ENCODE measurements at places on chromosomes 7 and 10.

GRCh38 chr10:129912166-129912917, 51.7 kb downstream of the EBF3 start:
- DNase-seq: no peak

DNA sequence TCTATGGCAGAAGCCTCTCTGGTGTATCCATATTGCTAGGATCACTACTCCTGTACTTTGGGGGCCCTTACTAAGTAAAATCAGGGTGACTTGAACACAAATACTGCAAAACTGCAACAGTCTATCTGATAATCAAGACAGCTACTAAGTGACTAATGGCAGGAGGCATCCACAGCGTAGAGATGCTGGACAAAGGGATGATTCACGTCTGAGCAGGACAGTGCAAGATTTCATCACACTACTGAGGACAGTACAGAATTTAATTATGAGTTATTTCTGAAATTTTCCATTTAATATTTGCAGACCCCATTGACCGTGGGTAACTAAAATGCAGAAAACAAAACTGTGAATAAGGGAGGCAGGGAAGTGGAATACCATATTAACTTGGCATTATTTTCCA, 10.4 kb downstream of the CUL2 start:
- no peak for DNase-seq

DNA sequence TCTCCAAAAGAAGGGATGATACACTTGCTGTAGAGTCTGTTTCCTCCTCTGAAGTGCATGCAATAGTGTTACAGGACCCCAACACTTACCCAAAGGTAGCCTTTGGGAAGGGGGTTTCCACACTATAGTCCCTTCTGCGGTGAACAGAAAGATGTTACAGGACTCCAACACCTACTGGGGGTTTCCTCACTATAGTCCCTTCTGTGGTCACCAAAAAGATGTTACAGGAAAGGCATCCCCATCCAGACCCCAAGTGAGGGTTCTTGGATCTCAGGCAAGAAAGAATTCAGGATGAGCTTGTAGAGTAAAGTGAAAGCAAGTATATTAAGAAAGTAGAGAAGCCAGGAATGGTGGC, 69.2 kb upstream of the PIK3CG start:
- no peak for DNase-seq

GRCh38 chr10:126407831-126408230, 19.6 kb upstream of the ADAM12 start:
- DNase-seq: no peak

DNA sequence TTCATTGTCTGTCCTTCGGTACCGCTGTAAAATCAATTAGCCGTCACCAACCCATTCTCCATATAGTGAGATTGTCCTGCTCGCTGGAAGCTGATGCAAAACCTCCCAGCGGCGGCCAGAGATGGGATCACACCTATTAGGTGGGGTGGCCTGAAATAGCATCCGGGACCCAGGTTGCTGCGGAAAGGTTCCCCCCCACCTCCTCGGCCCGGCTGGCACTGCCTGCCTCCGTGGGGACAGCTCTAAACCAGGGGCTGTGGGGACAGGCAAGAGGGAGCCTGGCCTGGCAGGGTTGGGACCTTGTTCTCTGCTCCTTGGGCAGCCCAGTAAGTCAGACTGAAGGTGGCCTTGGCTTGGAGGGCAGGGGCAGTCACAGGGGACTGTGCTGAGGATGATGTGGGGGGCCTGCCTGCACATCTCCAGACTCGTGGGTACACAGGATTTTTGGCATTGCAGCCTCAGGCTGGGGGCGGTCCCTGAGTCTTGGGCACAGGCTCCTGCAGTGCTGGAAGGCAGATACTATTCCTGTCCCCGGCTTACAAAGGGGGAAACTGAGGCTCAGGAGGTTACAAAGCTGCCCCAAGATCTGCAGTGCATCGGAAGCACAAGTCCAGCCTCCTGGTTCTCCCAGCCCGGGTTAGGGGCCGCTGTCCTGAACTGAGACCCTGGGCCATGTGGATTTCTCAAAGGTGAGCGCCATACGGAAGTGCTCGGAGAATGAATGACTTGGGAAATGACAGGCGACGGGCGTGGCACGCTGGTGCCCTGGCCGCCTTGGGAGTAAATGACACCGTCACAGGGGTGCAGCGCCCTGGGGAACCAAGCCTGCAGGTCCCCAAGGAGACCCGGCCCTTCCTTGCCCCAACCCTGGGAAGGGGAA, 65.6 kb downstream of the UNCX start:
- DNase-seq: no peak

DNA sequence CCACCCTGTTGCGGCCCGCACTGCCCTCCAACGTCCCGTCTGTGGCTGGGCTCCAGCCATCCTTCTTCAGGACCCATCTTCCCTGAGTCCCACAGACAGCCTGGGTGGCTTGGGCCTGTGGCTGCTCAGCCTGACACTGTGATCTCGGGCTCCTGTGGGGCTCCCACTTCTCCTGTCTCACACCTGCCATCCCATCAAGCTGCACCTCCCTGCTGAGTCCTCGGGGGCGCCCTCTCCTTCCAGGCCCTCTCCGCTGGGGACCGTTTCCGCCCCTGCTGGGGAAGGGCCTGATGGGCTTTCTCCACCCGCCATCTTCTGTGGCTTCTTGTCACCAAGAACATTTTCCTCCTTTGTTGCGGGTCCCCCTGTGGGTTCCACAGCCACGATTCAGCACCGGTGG, 173.8 kb upstream of the PPP2R2D start:
- no peak for DNase-seq

DNA sequence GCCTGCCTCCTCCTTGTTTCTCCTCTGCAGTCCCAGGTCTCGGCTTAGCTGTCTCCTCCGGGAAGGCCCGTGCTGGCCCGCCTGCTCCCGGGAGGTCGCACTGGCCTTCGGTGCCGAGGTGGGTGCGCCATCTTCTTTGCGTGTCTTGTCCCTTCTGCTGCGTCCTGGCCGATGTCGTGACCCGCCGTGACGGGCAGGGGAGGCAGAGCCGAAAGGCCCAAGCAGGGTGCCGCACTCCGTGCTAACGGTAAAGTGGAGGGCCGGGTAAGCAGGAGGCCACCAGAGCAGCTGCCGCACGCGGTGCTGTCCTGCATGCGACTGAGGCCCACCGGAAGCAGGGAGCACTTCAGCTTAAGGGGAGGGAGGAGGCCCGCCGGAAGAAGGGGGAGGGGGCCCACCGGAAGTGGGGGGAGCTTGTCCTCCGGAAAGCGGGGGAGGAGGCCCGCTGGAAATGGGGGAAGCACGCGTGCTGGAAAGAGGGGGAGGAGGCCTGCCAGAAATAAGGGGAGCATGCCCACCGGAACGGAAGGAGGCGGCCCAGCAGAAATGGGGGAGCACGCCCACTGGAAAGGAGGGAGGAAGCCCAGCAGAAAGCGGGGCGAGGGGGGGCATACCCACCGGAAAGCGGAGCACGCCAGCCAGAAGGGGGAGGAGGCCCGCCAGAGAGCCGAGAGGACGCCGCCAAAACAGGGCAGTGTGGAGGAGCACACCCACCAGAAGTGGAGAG, 71.4 kb downstream of the PROSER2 start:
- no peak for DNase-seq

DNA sequence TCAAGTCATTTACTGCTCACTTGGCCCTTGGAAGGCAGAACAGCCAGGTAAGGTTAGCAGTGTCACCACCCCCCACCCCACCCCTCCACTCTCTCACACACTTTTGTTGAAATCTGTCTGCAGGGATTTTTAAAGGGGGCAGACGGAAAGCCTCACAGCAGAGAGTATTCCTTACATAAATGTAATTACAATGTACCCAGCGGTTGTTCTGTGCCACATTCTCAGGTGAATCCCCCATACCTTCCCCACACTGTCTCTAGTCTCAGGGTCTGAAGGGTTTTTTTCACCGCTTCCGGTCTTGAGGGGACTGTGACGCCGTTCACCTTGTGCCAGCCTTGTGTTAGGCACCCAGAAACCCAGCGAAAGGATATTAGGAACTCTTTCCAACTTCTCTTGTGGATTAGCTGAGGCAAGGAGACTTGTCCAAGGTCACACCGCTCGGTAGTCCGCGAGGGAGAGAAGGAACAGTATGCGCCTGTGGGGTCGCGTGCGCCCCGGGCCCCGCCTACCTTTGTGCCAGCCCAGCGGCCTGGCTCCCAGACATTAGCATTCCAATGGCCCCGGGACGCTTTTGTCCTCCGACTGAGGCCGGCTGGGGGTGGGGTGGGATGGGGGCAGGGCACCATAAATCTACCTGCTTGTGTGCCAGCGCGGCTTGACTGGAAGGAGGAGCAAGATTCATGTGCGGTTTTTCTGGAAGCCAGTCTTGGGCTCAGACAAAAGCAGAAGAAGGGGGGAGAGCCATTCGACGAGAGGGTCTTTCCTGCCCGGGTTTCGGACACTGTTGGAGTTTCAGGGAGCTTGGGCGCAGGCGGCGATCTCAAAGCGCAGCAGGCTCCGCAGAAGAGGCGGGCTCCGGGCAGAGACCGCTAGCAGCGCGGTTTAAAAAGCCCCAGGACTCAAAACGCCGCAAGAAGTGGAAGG, 4.5 kb downstream of the NEUROG3 start:
- DNase-seq: no peak

DNA sequence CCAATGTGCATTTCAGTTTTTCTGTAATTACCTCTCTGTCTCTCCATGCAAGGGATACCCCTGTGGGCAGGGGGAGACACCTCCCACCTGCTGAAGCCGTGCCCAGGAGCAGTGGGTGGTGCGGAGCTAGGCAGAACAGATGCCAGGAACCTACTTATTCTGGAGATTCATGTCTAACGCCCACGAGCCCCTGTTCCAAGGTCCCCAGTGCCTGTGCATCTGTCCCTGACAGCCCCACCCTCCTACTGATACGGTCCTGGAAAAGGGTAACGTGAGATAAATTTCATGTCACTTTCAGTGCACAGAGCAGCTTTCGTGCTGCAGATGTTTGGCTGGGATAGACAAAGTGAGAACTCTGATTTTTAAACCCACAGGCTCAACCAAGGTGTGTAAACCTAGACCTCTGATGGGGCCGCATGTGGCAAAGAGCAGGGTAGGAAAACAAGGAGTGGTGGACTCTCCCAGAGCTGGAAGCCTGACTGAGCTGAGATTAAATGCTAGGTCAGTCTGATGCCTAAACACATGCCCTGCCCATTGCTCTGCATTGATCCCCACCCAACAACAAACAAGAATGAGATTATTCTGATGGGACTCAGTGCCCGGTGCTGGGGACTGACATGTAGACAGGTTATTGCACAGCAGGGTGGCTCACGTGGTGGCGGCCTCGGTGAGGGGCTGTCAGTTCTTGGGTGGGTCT, 123.6 kb upstream of the GDF10 start:
- no peak for DNase-seq

DNA sequence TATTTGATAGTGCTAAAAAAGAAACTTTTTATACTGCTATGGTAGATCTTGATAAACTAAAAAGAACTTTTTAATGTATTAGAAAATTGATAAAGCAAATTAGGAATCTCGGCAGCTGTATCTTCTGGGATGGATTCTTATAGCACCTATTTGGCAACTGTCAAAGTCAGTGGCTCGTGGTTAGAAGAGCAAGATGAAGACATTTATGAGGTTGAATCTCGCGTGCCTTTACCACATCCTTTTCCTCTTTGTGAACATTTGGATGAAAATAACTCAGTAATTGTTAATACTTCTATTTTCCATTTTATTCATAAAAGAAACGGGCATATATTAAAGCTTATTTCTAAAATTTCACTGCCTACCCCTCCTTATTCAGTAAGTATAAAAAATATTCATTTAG, 76.2 kb downstream of the CYP51A1 start:
- DNase-seq: no peak

DNA sequence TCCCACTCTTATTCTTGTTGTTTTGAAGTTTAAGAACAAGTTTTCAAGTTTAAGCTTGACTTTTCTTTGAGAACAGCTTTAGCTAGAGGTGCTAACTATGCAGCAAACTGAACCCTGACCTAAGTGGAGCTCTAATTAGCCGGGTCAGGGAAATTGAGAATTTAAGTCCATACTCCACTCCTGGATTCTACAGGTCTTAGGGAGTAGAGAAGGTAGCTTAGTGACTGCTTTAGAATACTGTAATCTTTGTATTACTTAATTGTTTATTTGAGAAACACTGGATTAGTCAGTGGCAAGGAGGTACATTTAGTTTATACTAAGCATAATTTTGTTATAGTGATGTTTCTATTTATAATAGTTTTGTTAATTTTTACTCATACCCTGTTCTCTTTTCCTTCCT, 74.6 kb upstream of the STRIP2 start:
- DNase-seq: no peak

- no peak for DNase-seq
Measured at GRCh38 chr7:46291601-46292150, 370.6 kb upstream of the IGFBP3 start.

DNA sequence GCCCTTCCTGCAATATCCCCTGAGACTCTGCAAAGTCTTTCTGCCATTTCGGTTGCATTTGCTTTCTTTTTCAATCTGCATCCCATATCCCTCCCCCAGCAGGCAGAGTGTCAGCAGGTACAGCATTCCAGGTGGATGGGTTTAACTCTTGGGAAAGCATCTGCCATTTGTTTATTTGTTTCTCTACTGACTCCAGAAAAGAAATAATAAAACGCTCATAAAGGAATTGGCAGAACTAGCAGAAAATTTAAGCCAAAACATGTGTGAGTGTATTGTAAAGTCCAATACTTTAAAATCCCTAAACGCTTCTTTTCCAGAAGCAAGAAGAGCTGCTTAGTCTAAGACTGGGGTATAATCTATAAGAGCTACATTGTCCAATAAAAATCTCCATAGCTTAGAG, 393.8 kb downstream of the TNS3 start:
- DNase-seq: no peak

DNA sequence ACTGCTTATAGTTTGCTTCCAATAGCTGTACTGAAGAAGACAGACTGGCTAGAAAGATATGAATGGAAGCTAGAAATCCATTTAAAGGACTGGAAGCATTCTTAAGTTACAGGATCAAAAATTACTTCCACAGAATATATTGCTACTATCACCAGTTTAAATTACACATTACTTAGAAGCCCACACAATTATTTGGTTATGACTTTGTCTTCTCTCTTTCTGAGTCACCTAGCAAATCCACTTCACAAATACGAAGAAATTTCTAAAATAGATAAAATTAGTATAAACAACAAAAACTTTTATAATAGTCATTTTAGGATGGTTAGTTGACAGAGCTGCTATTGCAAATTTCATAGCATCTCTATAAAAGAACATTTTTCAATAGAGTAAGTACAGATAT, 108.1 kb downstream of the SNX13 start:
- no peak for DNase-seq

- no peak for DNase-seq
Measured at GRCh38 chr10:113557424-113557862, 4.6 kb downstream of the HABP2 start.

- no peak for DNase-seq
Measured at GRCh38 chr10:25502453-25502852, 327.7 kb downstream of the GPR158 start.

Data from neural crest cell (in vitro differentiated cells).